Peyer's patch (tissue), 4 donors: ENCODE measurements at places on chromosomes 2 and 18. TPM values are rescaled to one million over a fixed set of nuclear protein-coding genes. Genes with fewer than 3 reads are reported as not detected.
A peak's percentile ranks its signal among the peaks of the same experiment; 100 is the strongest.

DNA sequence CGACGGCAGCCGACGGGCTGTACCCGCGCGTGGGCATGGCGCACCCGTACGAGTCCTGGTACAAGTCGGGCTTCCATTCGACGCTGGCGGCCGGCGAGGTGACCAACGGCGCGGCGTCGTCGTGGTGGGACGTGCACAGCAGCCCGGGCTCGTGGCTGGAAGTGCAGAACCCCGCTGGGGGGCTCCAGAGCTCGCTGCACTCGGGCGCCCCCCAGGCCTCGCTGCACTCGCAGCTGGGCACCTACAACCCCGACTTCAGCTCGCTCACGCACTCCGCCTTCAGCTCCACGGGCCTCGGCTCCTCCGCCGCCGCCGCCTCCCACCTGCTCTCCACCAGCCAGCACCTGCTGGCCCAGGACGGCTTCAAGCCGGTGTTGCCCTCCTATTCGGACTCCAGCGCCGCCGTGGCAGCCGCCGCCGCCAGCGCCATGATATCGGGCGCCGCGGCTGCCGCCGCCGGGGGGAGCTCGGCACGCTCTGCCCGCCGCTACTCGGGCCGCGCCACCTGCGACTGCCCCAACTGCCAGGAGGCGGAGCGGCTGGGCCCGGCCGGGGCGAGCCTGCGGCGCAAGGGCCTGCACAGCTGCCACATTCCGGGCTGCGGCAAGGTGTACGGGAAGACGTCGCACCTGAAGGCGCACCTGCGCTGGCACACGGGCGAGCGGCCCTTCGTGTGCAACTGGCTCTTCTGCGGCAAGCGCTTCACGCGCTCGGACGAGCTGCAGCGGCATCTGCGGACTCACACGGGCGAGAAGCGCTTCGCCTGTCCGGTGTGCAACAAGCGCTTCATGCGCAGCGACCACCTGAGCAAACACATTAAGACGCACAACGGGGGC, 2.0 kb downstream of the SP9 start:
- peak overlapping the region; percentile 11 for H3K4me3 ChIP-seq
- H3K4me1 ChIP-seq: peaks cover 70% of the 10 kb centered on the region
- H3K36me3 ChIP-seq: no peaks in the 10 kb centered on the region
- no peak for DNase-seq
- H3K27me3 ChIP-seq: peaks cover 91% of the 10 kb centered on the region

GRCh38 chr18:57497372-57498294, 62.5 kb downstream of the ONECUT2 start:
- DNase-seq: no peak
- no peak overlapping the region for H3K4me3 ChIP-seq
- no peaks in the 10 kb centered on the region for H3K36me3 ChIP-seq
- no peaks in the 10 kb centered on the region for H3K27me3 ChIP-seq

GRCh38 chr2:57479981-57480380, 566.6 kb upstream of the VRK2 start:
- no peaks in the 10 kb centered on the region for H3K27me3 ChIP-seq
- no peaks in the 10 kb centered on the region for H3K4me1 ChIP-seq
- no peaks in the 10 kb centered on the region for H3K36me3 ChIP-seq

- H3K36me3 ChIP-seq: no peaks in the 10 kb centered on the region
- no peaks in the 10 kb centered on the region for H3K4me1 ChIP-seq
- DNase-seq: no peak
- H3K4me3 ChIP-seq: no peak overlapping the region
- no peaks in the 10 kb centered on the region for H3K27me3 ChIP-seq
- no peak overlapping the region for H3K27ac ChIP-seq
Observed at GRCh38 chr2:205462681-205463345, 219.5 kb upstream of the NRP2 start.

DNA sequence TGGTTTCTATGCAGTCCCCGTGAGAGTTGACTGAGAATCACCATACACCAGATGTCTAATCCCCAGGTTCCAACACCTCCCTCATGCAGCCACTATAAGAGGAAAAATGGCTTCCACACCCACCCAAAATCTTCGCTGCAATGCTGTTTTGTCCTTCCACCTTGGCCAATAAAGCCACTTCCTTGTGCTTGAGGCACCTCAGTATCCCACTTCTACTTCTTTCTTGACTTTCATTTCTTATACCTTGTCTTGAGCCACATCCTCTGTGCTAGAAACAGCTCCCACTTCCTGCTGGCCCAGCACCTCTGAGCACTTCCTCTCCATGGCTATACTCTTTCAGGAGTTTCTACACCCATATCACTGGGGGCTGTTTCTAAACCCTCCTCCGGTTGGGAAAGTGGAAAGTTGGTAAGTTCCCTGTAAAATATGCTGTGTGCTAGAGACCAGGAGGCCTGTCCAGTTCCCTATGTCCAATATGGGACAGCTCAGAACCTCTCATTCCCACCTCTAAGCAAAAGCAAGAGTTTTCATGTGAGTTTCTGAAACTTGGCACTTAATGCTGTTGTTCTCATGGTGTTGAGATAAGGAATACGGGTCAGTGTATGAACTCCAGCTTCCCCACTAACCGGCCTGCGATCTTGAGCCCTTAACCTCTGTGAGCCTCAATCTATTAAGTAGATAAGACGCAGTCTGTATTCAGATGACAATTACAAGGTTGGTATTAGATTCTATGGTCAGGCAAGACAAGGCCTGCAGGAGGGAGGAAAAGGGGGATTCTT, 209.1 kb upstream of the ID2 start:
- H3K27ac ChIP-seq: no peak overlapping the region
- no peak for DNase-seq
- H3K36me3 ChIP-seq: no peaks in the 10 kb centered on the region
- H3K4me3 ChIP-seq: no peak overlapping the region
- H3K27me3 ChIP-seq: no peaks in the 10 kb centered on the region
- peaks cover 14% of the 10 kb centered on the region for H3K4me1 ChIP-seq

- H3K4me3 ChIP-seq: no peak overlapping the region
- H3K27ac ChIP-seq: no peak overlapping the region
- H3K4me1 ChIP-seq: no peaks in the 10 kb centered on the region
- H3K36me3 ChIP-seq: no peaks in the 10 kb centered on the region
- H3K27me3 ChIP-seq: no peaks in the 10 kb centered on the region
- no peak for DNase-seq
Observed at GRCh38 chr18:32701313-32701712, 71.5 kb downstream of the KLHL14 start.

- no peak overlapping the region for H3K27ac ChIP-seq
- H3K36me3 ChIP-seq: no peaks in the 10 kb centered on the region
- no peak overlapping the region for H3K4me3 ChIP-seq
- no peaks in the 10 kb centered on the region for H3K4me1 ChIP-seq
- DNase-seq: no peak
Observed at GRCh38 chr2:67667054-67667908, 270.1 kb downstream of the ETAA1 start.

DNA sequence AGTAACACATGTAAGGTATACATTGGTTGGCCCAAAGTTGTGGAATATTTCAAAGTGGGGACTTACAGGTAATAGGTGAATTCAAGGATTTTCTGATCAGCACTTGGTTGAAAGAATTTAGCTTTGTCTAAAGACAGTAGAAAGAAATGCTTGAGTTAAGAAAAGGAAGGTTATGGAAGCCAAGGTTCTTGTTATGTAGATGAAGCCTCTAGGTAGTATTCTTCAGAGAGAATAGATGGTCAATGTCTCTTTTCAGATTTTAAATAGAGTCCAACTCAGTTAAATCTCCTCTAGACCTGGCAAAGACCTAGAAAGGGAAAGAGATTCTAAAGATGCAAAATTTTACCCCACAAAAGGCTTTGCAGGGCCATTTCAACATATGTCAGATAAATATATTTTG, 157.4 kb downstream of the ANKRD30B start:
- no peaks in the 10 kb centered on the region for H3K4me1 ChIP-seq
- DNase-seq: no peak

DNA sequence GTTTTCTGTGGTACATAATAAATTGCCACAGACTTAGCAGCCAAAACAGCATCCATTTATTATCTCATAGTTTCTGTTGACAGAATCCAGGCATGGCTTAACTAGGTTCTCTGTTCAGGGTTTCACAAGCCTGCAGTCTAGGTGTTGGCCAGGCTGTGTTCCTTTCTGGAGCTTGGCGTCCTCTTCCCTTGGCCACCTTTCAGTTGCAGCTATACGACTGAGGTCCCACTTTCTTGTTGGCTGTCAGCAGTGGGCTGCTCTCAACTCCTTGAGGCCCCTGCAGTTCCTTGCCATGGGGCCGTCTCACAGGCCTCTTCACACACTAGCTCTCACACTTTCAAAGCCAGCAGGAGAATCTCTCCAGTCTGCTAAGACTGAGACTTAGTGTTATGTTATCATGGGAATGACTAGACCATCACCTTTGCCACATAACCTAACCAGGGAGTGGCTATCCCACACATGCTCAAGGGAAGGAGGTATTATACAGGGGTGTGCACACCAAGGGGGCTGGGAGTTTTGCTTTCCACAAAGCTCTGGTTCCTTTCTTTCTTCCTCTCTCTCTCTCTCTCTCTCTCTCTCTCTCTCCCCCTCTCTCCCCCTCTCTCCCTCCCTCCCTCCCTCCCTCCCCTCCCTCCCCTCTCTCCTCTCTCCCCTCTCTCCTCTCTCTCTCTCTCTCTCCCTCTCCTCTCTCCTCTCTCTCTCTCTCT, 15.8 kb downstream of the RIOK3 start:
- H3K27me3 ChIP-seq: no peaks in the 10 kb centered on the region
- no peaks in the 10 kb centered on the region for H3K36me3 ChIP-seq
- no peak overlapping the region for H3K4me3 ChIP-seq
- DNase-seq: no peak

DNA sequence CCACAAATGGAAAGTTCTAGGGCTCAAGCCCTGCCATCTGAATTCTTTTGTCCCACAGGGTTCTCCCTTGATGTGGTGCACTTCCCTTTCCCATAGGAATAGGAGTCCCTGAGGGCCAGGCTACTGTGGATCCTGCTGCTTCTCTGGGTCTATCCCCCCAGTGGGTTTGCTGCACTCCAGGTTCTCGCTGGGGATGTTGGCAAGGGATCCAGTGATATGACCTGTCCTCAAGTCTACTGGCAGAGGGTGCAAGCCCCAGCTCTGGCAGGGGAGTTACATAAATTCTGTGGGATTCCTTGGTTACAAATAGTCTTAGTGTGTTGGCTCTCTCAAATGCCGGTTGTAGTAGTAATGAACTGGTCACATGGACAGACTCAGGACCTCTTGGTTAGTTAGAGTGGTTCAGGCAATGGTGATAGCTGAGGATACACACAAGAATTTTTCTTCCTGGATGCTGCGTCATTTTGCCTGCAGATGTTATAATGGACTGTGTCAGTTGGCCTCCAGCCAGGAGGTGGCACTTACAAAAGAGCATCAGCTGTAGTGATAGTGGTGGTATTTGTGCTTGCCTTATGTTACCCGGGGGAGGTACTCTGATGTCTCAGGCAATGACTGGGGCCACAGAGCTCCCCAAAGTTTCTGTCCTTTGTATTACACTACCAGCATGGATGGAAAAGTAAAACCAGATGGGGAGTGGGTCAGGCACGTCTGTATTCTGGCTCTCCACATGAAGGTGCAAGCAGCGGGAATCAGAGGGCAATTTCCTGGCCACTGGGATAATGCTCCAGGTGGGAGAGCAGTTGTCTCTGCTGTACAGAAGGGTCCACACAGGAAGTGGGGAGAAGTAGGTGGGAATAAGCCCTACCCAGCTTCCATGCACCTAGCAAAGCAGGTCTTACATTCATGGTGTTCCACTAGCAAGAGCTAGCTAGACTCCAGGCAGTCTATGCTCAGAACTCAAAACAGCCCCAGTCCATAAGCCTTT, 267.9 kb downstream of the SOX11 start:
- DNase-seq: no peak

DNA sequence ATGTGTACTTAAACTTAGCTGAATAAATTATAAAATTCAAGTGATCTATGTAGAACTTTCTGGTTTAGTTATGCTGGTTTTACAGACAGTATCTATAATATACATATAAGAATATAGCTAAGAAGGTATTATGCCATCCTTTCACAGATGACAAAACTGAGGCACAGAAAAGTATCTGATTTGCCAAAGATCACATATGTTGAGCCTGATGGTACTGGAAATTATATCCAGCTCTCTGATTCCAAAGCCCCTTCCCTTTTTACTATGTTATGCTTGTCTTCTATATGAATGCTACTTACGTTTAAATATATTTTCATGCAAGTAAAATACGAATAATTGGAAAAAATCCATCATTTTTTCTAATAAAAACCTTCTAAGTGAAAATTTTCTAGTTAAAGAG, 1631.3 kb downstream of the DPP10 start:
- H3K36me3 ChIP-seq: no peaks in the 10 kb centered on the region
- DNase-seq: no peak
- no peak overlapping the region for H3K4me3 ChIP-seq
- no peaks in the 10 kb centered on the region for H3K27me3 ChIP-seq
- H3K27ac ChIP-seq: no peak overlapping the region

- H3K36me3 ChIP-seq: no peaks in the 10 kb centered on the region
- H3K4me3 ChIP-seq: no peak overlapping the region
- DNase-seq: no peak
- no peaks in the 10 kb centered on the region for H3K27me3 ChIP-seq
- H3K4me1 ChIP-seq: no peaks in the 10 kb centered on the region
Observed at GRCh38 chr2:120415060-120415459, 69.1 kb downstream of the INHBB start.

GRCh38 chr2:66443186-66443978, 8.5 kb downstream of the MEIS1 start:
- peak overlapping the region; percentile 94 for H3K27ac ChIP-seq
- H3K4me3 ChIP-seq: peak overlapping the region; percentile 5
- no peaks in the 10 kb centered on the region for H3K4me1 ChIP-seq
- DNase-seq: no peak
- H3K36me3 ChIP-seq: no peaks in the 10 kb centered on the region

DNA sequence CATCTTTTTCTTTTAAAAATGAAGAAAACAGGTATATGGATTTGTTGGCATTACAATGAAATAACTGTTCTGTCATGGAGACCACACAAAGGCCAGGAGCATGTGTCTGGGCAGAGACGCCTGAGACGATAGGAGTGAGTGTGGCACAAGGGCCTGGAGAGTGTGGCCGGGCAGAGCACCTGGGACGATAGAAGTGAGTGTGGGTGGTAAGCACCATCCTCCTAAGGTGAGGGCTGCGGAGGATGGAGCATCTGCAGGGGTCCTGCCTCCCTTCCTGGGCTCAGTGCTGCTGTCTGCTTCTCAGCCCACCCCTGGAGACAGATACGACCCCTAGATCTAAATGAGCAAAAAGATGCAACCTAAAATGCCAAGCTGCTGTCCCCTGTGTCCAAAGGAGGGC, 184.9 kb downstream of the MYT1L start:
- no peak overlapping the region for H3K27ac ChIP-seq
- no peaks in the 10 kb centered on the region for H3K36me3 ChIP-seq
- no peaks in the 10 kb centered on the region for H3K4me1 ChIP-seq
- DNase-seq: no peak
- no peak overlapping the region for H3K4me3 ChIP-seq
- no peaks in the 10 kb centered on the region for H3K27me3 ChIP-seq

- no peak for DNase-seq
- H3K4me3 ChIP-seq: no peak overlapping the region
- H3K4me1 ChIP-seq: no peaks in the 10 kb centered on the region
- no peaks in the 10 kb centered on the region for H3K27me3 ChIP-seq
- H3K27ac ChIP-seq: no peak overlapping the region
Observed at GRCh38 chr2:191314697-191315364, 69.6 kb downstream of the MYO1B start.

- no peaks in the 10 kb centered on the region for H3K36me3 ChIP-seq
- no peak overlapping the region for H3K4me3 ChIP-seq
- no peaks in the 10 kb centered on the region for H3K4me1 ChIP-seq
- no peaks in the 10 kb centered on the region for H3K27me3 ChIP-seq
- DNase-seq: no peak
Observed at GRCh38 chr18:34744569-34744968, 34.5 kb downstream of the DTNA start.

The CROCC2 gene
- total RNA-seq: not detected

The GPR148 gene
- total RNA-seq: not detected

The FIGN gene
- 0.57 TPM for total RNA-seq

The TUBB6 gene
- 49.8 TPM for total RNA-seq

The GREB1L gene
- 2.9 TPM for total RNA-seq

The NCK2 gene
- 81.4 TPM for total RNA-seq

The NAT8 gene
- total RNA-seq: 9.2 TPM

The CENPA gene
- total RNA-seq: 1.6 TPM
